ENCODE measurements at places on chromosomes 11 and 22. TPM values are rescaled to one million over a fixed set of nuclear protein-coding genes. Genes with fewer than 3 reads are reported as not detected.

The TNRC6B gene
- total RNA-seq, result 38.7 TPM

- H3K36me3 ChIP-seq, result no peaks in the 10 kb centered on the region
- no peak for DNase-seq
- H3K4me3 ChIP-seq, result no peak overlapping the region
- H3K27me3 ChIP-seq, result no peaks in the 10 kb centered on the region
- H3K4me1 ChIP-seq, result no peaks in the 10 kb centered on the region
Observed at GRCh38 chr22:33142282-33143055, 84.3 kb upstream of the SYN3 start.

The TEF gene
- 18.0 TPM for total RNA-seq

- no peaks in the 10 kb centered on the region for H3K27me3 ChIP-seq
- H3K36me3 ChIP-seq, result peaks cover 50% of the 10 kb centered on the region
- DNase-seq, result no peak
- H3K4me1 ChIP-seq, result peaks cover 16% of the 10 kb centered on the region
- no peak overlapping the region for H3K4me3 ChIP-seq
Observed at GRCh38 chr22:39414886-39415285, 15.3 kb downstream of the TAB1 start.

The RHBDD3 gene
- total RNA-seq, result 32.5 TPM

The MYOD1 gene
- not detected for total RNA-seq

- H3K4me1 ChIP-seq, result no peaks in the 10 kb centered on the region
- H3K27me3 ChIP-seq, result no peaks in the 10 kb centered on the region
- DNase-seq, result no peak
- no peaks in the 10 kb centered on the region for H3K36me3 ChIP-seq
- H3K4me3 ChIP-seq, result no peak overlapping the region
Observed at GRCh38 chr11:95706974-95707387, 82.6 kb downstream of the FAM76B start.

- H3K4me3 ChIP-seq, result no peak overlapping the region
- no peaks in the 10 kb centered on the region for H3K27me3 ChIP-seq
- peaks cover 44% of the 10 kb centered on the region for H3K36me3 ChIP-seq
- DNase-seq, result no peak
Observed at GRCh38 chr11:67291481-67292381, 2.6 kb downstream of the ANKRD13D start.

DNA sequence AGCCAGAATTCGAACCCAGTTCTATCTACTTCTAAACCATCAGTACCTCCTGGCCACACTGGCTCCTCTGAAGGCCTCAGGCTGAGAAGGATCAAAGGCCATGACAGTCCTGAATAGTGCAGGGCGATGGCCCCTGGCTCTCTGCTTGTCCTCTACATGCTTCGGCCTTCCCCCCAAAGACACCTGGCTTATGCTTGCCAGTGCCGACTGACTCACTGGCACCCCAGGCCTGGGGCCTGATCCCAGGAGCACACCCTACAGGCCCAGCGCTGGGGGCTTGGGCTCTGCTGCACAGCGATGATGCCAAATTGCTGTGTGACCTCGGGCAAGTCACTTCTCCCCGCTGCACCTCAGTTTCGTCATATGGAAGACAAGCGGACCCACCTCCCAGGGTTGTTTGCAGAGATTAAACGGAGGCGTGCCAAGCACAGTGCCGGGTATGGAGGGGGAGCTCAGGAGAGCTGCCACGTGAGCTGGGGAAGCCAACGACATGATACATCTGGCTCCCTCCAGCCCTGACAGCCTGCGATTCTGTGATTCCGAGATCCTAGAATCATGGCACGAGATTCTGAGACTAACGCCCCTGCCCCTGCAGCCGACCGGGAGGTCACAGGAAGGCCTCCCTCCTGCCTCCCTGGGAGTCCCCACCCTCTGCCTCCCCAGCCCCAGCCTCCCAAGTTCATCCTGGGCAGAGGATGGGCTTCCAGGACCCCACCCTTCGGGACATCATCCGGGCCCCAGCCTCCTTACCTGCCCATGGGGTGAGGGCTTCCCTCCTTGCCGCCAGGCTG lies 1.0 kb downstream of the SSTR3 start:
- no peak overlapping the region for H3K4me3 ChIP-seq
- H3K27me3 ChIP-seq, result peaks cover 3% of the 10 kb centered on the region
- peaks cover 18% of the 10 kb centered on the region for H3K4me1 ChIP-seq
- H3K27ac ChIP-seq, result no peak overlapping the region

The MPEG1 gene
- 15.0 TPM for total RNA-seq

- H3K4me3 ChIP-seq, result no peak overlapping the region
- H3K27me3 ChIP-seq, result no peaks in the 10 kb centered on the region
- no peaks in the 10 kb centered on the region for H3K4me1 ChIP-seq
- no peak overlapping the region for H3K27ac ChIP-seq
- no peak for DNase-seq
- peaks cover 54% of the 10 kb centered on the region for H3K36me3 ChIP-seq
Observed at GRCh38 chr11:134261626-134262488, 8.5 kb downstream of the ACAD8 start.

DNA sequence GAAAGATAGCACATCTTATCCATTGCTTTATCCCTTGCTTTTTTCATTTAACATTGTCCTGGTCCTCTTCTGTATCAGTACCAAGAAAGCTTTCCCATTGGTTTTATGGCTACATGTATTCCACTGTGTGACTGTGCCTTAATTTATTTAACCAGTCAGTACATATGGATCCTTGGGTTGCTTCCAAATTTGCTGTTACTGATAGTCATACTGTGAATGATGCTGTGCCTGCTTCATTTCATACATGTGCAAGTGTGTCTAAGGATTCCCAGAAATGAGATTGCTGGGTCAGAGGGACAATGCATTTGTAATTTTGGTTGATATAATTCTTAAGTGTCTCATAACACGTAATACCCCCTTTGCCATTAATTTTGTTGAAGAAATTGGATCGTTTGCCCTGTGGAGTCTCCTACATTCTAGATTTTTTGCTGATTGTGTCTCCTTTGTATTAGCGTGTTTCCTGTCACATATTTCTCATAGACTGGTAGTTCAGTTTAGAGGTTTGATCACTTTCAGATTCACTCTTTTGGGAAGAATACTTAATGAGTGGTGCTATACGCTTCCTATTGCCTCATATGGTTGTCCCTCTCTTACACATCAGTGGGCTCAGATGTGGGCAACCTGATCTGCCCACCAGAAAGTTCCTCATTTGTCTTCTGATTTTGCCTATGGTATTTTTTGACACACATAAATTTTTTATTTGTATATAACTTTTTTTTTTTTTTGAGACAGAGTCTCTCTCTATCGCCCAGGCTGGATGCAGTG lies 35.3 kb downstream of the MYBPC3 start:
- no peak overlapping the region for H3K4me3 ChIP-seq
- DNase-seq, result no peak
- no peaks in the 10 kb centered on the region for H3K4me1 ChIP-seq
- no peaks in the 10 kb centered on the region for H3K27me3 ChIP-seq
- no peak overlapping the region for H3K27ac ChIP-seq

DNA sequence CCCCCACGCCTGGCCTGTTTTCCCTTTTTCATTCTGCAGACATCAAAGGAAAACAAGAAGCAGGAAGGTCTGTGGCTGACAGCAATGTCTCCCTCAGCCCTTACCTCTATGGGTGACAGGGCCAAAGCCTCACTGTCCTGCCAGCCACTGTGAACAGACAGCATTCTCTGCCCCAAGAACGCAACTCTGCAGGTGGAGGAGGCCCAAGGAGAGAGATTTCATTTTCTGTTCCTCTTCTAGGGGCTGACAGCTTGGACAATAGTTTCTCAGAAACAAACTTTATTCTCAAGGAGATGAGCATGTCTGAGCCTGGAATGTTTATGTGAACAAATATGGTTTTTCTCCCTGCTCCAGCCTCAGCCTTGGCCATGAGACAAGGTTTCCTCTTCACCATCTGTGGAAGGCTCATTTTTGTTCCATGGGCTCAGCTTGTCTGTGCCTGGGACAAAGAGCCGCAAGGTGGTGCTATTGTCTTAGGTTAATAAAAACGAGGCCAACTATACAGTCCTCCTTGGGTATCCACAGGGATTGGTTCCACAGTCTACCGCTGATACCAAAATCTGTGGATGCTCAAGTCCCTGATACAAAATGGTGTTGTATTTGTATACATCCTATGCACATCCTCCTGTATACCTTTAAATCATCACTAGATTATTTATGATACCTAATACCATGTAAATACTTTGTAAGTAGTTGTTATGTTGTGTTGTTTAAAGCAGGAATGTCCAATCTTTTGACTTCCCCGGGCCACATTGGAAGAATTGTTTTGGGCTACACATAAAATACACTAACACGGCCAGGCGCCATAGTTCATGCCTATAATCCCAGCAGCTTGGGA lies 5.8 kb downstream of the PIWIL3 start:
- DNase-seq, result peak; percentile 76
- no peak overlapping the region for H3K4me3 ChIP-seq
- H3K27ac ChIP-seq, result no peak overlapping the region

DNA sequence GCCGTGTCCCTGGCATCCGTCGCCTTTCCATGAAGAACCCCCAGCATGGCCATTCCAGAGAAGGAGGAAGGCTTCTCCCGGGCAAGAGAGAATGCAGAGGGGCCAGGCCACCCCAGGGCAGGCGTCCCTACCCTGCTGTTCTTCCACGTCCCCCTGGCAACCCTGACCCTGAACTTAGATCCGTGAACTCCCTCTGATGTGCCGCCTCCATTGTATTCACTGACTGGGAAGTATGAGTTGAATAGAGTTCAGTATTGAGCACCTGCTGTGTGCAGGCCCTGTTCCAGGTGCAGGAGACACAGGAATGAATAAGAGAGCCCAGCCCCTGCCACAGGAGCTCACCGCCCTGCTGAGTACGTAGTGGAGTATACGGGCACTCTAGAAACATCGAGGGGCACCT lies 29.1 kb upstream of the RELT start:
- peaks cover 55% of the 10 kb centered on the region for H3K36me3 ChIP-seq
- DNase-seq, result peak; percentile 39
- H3K27me3 ChIP-seq, result no peaks in the 10 kb centered on the region
- H3K27ac ChIP-seq, result no peak overlapping the region
- H3K4me1 ChIP-seq, result peaks cover 54% of the 10 kb centered on the region

The MAPK8IP2 gene
- 19.8 TPM for total RNA-seq

The OR8D4 gene
- 0.10 TPM for total RNA-seq

DNA sequence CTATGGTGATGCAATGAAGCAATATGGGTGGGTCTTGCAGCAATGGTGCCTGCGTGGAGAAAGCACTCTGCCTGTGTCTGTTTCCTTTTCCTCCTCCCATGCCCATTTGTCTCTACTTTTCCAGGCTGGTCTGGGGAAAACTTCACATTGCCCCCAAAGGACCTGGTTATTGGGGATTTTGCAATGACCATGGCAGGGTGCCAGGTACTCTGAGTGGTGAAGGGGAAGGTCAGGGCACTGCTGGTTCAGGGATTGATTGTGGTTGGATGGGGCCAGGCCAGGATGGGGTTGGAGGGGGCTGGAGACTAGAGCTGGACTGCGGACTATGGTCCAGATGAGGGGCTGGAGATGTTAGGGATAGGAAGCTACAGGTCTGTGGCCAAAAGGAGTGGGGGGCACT lies 92.1 kb downstream of the INSC start:
- no peaks in the 10 kb centered on the region for H3K27me3 ChIP-seq
- H3K4me1 ChIP-seq, result peaks cover 6% of the 10 kb centered on the region
- no peak overlapping the region for H3K27ac ChIP-seq
- H3K4me3 ChIP-seq, result no peak overlapping the region

The CCDC157 gene
- total RNA-seq, result 6.0 TPM

DNA sequence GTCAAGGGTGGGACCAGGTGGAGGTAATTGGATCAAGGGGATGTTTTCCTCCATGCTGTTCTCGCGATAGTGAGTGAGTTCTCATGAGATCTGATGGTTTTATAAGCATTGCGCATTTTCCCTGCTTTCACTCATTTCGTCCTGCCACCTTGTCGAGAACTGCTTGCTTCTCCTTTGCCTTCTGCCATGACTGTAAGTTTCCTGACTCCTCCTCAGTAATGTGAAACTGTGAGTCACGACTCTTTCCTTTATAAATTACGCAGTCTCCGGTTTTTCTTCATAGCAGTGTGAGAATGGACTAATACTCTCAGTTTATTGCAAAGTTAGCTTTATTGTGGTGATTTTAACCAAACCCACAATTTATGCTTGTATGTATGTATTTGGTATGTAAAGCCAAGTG lies 878.5 kb upstream of the ANO3 start:
- no peak overlapping the region for H3K4me3 ChIP-seq
- no peaks in the 10 kb centered on the region for H3K36me3 ChIP-seq
- H3K4me1 ChIP-seq, result no peaks in the 10 kb centered on the region
- no peaks in the 10 kb centered on the region for H3K27me3 ChIP-seq
- no peak for DNase-seq

The IFTAP gene
- 56.5 TPM for total RNA-seq

- H3K27ac ChIP-seq, result no peak overlapping the region
- H3K27me3 ChIP-seq, result no peaks in the 10 kb centered on the region
- H3K4me1 ChIP-seq, result peaks cover 8% of the 10 kb centered on the region
- peaks cover 13% of the 10 kb centered on the region for H3K36me3 ChIP-seq
- DNase-seq, result no peak
- H3K4me3 ChIP-seq, result no peak overlapping the region
Observed at GRCh38 chr11:62344210-62344609, 7.0 kb downstream of the ASRGL1 start.

The IRAG1 gene
- total RNA-seq, result 13.8 TPM

GRCh38 chr22:37638391-37639069 lies 939 bp upstream of the SH3BP1 start:
- peaks cover 21% of the 10 kb centered on the region for H3K36me3 ChIP-seq
- H3K27me3 ChIP-seq, result peaks cover 10% of the 10 kb centered on the region
- peak overlapping the region; percentile 15 for H3K27ac ChIP-seq
- no peak for DNase-seq

The C1QTNF6 gene
- total RNA-seq, result 7.5 TPM

GRCh38 chr22:26444777-26445176 lies 15.7 kb downstream of the ASPHD2 start:
- no peaks in the 10 kb centered on the region for H3K4me1 ChIP-seq
- peaks cover 31% of the 10 kb centered on the region for H3K36me3 ChIP-seq
- DNase-seq, result no peak
- no peaks in the 10 kb centered on the region for H3K27me3 ChIP-seq

The SAA1 gene
- not detected for total RNA-seq

DNA sequence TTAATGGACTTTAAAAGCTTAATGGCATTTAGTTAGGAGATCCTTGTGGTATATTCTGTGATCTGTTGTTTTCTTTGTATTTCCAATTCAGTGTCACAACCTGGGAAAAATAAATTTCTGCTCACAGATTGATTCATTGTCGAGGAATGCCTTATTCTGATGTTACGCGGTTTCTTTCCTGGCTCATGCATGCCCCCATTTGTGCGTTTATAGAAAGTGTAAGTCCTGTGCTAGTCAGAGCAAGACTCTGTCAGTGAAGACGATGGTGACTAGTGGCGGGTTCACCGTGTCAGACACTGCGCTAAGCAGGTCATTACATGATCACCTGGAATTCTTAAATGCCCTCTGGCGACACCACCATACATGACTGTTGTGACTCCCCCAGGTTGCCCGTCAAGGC lies 169.4 kb downstream of the TBC1D22A start:
- peaks cover 12% of the 10 kb centered on the region for H3K4me1 ChIP-seq
- peaks cover 12% of the 10 kb centered on the region for H3K36me3 ChIP-seq
- H3K4me3 ChIP-seq, result no peak overlapping the region
- no peak for DNase-seq

- no peak overlapping the region for H3K27ac ChIP-seq
- no peak for DNase-seq
- H3K27me3 ChIP-seq, result no peaks in the 10 kb centered on the region
- no peak overlapping the region for H3K4me3 ChIP-seq
Observed at GRCh38 chr22:21444701-21445436, 22.3 kb upstream of the TMEM191C start.

The RBM4 gene
- total RNA-seq, result 93.0 TPM
